Ascending aorta (tissue), 2 donors: ENCODE measurements at places on chromosomes 11 and 22. TPM values are rescaled to one million over a fixed set of nuclear protein-coding genes. Genes with fewer than 3 reads are reported as not detected.

DNA sequence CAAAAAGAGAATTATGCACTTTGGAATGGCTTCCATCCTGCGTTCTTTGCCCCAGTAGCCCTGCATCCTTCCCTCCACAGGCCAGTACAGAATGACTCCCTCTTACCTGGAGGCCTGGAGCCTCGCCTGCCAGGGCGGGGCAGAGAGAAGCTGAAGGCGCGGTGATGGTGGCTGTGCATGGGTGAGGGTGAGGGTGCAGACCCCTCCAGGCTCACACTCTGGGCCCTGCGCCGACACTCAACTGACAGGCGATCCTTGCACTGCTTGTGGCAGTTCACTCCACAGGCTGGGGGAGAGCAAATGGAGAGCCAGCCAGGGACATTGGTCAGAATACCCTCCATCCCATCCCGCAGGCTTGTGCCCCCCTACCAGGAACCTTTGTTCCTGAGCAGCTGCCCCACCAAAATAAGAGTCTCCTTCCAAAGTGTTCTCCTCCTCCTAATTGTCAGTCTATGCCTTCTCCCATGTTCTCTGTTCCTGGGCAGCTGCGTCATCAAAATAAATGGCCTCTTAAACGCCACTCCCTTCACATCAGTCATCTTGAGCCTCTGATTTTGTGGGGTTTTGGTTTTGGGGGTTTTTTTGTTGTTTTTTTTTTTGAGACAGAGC is 5.9 kb upstream of the NRXN2 start:
- DNase-seq: no peak

GRCh38 chr11:79626135-79627075 is 185.6 kb upstream of the TENM4 start:
- no peak for DNase-seq

DNA sequence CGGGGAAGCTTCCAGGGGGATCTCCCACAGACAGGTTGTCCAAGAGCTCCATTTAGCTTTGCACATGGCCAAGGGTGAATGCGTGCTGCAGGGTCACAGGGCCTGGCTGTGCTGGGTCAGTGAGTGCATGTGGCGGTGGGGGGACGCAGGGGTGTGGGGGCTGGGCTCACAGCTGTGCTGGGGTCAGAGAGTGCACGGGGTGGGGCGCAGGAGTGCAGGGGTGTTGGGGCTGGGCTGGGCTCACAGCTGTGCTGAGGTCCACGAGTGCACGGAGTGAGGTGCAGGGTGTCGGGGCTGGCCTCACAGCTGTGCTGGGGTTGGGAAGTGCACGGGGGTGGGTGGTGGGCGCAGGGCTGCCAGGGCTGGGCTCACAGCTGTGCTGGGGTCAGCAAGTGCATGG is 557.7 kb downstream of the BRD1 start:
- DNase-seq: peak; percentile 48

Gene SCO2
- not detected for total RNA-seq

DNA sequence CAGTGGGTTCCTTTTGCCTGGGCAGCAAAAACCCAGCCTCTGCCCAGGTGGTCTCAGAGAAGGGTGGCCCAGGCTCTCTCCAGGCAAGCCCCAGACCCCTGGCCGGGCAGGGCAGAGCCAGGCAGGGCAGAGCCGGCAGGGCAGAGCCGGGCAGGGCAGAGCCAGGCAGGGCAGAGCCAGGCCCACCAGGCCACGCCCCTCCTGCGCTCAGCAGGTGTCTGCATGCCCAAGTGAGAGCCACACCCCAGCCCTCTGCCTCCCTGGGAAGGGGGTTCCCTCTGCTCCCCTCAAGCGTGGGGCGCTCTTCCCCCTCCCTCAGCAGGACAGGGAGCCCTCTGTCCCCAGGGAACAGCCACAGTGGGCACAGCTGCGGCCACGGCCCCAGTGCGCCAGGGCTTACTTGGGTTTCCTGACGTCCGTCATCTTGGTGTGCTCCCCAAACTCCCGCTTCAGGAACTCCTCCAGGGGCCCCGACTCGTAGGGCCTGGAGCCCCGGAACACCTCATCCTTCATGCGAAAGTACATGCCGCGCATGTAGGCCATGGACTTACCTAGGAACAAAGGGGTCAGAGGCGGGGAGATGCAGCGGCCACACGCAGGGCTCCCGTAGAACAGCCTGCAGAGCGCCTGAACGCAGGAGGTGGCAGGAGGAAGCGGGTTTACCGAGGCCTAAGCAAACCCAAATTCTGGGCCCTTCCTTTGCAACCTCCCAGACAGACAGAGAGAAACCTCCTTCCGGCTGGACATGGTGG is 10.1 kb upstream of the BAIAP2L2 start:
- DNase-seq: no peak

Gene EFCAB6
- 8.6 TPM for total RNA-seq

GRCh38 chr11:1738380-1738779 is 12.0 kb downstream of the IFITM10 start:
- peak; percentile 34 for DNase-seq

- no peak for DNase-seq
Observed at GRCh38 chr22:46914481-46914880, 152.0 kb downstream of the TBC1D22A start.

- no peak for DNase-seq
Observed at GRCh38 chr22:48371391-48371790, 1456.3 kb downstream of the BRD1 start.

DNA sequence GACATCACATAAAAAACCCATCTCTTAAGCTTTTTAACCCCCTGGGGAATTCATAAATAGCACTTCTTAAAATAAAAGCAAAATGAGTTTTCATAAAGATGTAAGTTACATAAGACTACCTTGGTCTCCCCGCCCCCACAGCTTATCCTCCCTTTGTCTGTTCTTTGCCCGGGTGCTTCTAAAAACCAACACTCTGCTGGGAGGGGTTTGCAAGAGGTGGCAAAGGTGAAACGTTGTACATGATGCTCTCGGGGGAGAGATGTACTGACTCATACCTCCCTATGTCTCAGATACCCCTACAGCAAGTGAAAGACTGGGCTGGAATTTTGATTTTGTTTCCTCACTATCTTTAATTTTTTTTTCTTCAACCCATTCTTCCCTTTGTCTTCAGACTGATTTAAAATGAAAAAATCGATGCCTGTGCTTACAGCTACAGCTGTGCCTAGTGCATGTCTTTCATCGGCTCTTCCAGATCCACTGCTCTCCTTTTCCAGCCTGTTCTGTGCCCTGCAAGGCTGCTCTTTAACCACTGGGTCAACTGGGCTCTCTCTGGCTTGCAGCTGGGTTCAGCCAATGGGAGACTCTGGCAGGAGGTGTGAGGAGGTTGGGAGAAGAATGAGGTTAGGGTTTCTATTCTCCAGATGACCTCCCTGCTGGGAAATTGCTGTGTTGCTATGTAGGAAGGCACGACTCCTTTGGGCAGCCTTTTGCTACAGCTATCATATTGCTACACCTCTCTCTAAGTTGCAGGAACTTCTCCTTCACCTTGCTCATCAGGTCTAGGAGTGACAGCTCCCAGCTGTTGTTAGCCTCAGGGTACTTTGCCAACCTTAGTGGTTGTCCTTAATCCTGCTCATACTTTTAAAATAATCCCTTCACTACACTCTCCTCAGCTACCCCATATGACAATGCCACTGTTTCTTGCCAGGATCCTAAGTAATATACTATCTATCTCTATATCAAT is 266.5 kb downstream of the TENM4 start:
- DNase-seq: no peak

DNA sequence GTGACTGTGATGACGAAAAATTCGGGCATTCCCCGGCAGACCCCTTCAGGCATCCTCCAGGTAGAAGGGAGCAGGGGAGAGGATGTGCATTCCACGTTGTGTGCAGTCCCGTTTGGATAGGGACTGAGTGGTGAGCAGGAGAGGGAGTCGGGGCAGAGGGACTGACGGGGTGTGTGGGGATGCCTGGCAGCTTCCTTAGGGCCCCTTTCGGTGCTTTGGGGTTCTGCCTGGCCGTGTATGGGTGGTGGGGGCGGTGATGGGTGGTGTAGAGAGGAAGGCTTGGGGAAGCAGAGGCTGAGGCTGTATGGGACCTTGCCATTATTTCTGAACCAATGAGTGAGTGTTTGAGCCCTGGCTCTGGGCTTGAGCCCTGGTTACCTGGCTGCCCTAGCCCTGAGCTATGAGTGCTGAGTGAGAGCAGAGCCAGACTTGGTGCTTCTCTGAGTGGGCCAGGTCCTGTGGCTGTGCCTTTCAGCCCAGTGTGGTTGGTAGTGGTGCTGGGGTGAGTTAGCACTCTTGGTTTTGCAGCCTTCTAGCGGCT is 914 bp downstream of the INPPL1 start:
- DNase-seq: no peak

GRCh38 chr22:42813501-42813900 is 43.6 kb downstream of the ARFGAP3 start:
- no peak for DNase-seq

DNA sequence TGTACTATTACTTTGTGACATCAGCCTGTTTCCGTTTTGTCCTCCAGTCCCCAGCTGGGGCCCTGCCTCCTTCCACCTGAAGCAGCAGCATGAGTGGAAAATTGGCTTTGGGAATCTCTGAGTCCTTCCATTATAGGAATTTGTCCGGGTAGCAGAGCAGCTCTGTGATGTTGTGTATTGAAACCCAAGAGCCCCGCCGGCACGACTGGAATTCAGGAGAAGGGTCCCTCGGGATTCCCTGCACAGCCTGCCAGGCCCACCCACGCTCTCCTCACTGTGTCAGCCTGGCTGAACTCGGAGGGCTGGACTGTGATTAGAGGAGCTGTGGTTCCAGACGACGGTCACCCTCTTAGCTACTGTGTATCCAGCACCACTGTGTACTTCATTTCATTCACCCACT is 18.8 kb upstream of the TSPAN18 start:
- no peak for DNase-seq

GRCh38 chr11:28674433-28675103 is 566.4 kb downstream of the METTL15 start:
- no peak for DNase-seq

GRCh38 chr11:38384568-38384967 is 1786.5 kb upstream of the RAG2 start:
- DNase-seq: no peak

GRCh38 chr22:43446037-43446803 is 34.4 kb downstream of the MPPED1 start:
- no peak for DNase-seq

DNA sequence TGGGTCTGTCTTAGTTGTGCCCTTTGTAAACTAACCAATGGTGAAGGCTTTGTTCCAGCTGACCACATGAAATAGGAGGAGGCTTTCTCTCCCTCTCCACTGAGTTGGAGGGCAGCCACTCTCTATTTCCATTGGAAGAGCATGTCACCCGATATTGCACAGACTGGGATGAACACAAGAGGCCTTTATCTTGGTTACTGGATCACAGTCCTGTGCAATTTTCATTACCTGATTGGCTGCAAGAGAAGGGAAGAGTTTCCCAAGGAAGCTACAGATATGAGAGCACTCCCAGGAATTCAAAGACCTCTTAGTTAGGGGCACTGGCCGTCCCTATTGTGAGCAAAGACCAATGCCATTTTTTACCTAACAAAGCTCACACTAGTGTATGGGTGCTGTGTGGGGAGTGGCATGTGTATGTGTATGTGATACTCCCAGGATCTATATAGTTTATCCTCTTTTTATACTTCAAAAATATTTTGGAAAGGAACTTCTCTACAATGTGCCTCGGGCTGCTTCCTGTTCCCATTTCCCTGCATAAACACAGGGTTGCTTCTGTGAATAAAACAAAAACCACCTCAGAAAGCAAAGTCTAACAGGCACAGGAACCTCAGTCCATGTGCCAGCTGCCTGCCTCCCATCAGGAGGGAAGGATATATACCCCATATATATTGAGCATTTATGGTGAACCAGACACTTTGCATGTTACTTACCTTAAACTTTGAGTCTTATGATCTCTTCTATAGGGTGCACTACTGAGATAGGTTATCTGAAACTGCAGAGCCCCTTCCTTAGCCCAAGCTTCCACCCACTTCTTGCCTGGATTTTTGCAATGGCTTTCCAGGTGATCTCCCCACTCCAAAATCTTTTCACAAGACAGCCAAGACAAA is 126.5 kb downstream of the RASSF10 start:
- no peak for DNase-seq
